ENCODE measurements at places on chromosomes 6 and 20. TPM values are rescaled to one million over a fixed set of nuclear protein-coding genes. Genes with fewer than 3 reads are reported as not detected.

The FOXA2 gene
- 6.7 TPM for total RNA-seq

The USP49 gene
- 3.7 TPM for total RNA-seq

The SNX14 gene
- 65.7 TPM for total RNA-seq

The MEI4 gene
- not detected for total RNA-seq

The CST2 gene
- not detected for total RNA-seq

The KLHDC3 gene
- total RNA-seq, result 56.2 TPM

The SIRPD gene
- not detected for total RNA-seq

The TRIM31 gene
- total RNA-seq, result not detected

The SLCO4A1 gene
- total RNA-seq, result 0.40 TPM

The ARFGEF2 gene
- total RNA-seq, result 36.0 TPM

The FOXP4 gene
- total RNA-seq, result 5.0 TPM

The SCRT2 gene
- not detected for total RNA-seq

The LTA gene
- not detected for total RNA-seq

The PRR18 gene
- 0.50 TPM for total RNA-seq

The KATNA1 gene
- 21.3 TPM for total RNA-seq

The MEP1A gene
- total RNA-seq, result 0.19 TPM

The NHLRC1 gene
- 3.3 TPM for total RNA-seq

The PSORS1C2 gene
- not detected for total RNA-seq

The LRRN4 gene
- under 0.01 TPM for total RNA-seq

The TNXB gene
- total RNA-seq, result 1.7 TPM

The MDC1 gene
- 33.8 TPM for total RNA-seq

The ALDH8A1 gene
- 0.28 TPM for total RNA-seq

Measured in mammary epithelial cell (primary cell).